ENCODE measurements at places on chromosomes 5 and 9.
A peak's percentile ranks its signal among the peaks of the same experiment; 100 is the strongest.

- DNase-seq, result no peak
These were observed 32.3 kb downstream of the NAA35 start for GRCh38 chr9:85973238-85973637.

- peak; percentile 63 for DNase-seq
These were observed 64.3 kb upstream of the BOD1 start for GRCh38 chr5:173680660-173681242.

- no peak for DNase-seq
These were observed 129.1 kb downstream of the EBF1 start for GRCh38 chr5:158970569-158971014.

- DNase-seq, result no peak
These were observed 14.3 kb downstream of the OR2V2 start for GRCh38 chr5:181161534-181162175.

DNA sequence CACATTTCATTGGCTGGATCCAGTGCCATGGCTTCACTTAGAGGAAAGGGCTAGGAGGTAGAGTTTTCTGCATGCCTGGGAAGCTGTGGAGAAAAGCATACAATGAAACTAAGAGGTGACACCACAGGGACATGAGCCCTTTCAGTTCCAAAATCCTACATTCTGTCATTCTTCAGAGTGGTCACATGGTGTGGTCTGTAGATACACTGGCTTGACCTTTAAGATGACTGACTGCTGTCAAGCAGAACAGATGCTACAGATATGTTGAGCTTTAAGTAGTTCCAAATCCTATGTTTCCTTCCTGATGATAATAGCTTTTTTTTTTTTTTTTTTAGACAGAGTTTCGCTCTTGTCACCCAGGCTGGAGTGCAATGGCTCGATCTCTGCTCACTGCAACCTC, 26.2 kb downstream of the DMRT3 start:
- no peak for DNase-seq

GRCh38 chr5:103834216-103834615, 271.6 kb upstream of the NUDT12 start:
- no peak for DNase-seq

DNA sequence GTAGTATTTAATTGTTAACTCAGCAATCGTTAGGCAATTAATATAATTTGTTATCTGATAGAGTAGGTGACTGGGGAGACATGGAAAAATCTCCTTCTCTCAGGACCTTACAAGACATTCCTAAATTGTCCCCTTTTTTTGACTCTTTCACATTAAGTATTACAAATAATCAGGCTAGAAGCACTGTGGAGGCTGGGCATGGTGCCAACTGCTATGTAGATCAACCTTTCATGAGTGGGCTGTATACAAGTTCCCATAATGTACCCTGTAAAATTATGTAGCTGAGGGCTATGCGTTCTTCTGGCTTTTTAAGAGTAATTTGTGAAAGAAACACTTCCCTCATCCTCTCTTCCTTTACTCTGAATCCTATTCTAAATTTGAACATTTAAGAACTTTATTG, 140.2 kb downstream of the NFIB start:
- no peak for DNase-seq

GRCh38 chr5:60520451-60521227, 179.3 kb downstream of the DEPDC1B start:
- DNase-seq, result peak; percentile 88

GRCh38 chr5:83095957-83096539, 18.7 kb downstream of the XRCC4 start:
- peak; percentile 52 for DNase-seq

DNA sequence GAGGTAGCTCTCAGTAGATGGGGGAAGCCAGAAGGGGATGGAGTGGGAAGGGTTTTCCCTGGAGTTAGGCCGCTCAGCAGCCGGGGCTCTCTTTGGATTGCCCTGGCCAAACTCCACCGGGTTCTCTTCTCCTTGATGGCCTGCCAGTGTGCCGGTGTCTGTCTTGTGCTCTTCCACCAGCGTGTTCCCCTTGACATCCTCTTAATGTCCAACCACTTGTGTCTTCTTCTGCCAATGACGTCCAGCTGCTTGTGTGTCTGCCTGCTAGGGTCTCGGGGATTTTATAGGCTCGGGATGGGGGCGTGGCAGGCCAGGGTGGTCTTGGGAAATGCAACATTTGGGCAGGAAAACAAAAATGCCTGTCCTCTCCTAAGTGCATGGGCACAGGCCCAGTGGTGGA, 313.1 kb upstream of the PUM3 start:
- no peak for DNase-seq

GRCh38 chr9:7243838-7244237, 486.1 kb downstream of the KDM4C start:
- DNase-seq, result no peak

DNA sequence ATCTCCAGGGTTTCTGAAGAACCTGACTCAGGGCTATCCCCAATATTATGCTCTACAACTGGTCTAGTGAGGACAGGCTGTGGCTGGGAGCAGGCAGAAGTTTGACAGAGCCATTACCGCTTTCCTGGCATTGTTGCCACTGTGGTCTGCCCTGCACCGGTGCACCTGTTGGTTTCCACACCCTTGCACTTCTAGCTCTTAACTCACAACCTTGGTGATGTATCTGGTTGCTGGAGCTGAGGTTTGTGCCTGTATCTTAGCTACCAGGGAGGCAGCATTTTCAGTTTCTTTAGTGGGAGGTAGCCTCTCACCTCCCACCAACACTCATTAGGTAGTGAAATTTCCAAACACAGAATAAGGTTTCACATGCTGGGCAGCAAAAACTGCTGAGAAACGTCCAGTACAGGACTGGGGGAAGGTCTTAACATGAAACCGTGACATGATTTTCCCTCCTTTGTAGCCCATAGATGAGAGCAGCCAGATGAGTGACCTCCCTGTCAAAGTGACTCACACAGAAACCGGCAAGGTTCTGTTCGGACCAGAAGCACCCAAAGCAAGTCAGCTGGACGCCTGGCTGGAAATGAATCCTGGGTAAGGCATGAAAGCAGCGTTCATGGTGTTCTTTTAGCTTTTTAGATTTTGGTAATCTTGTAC, 57.7 kb downstream of the SMARCA2 start:
- DNase-seq, result no peak

GRCh38 chr5:116953251-116953930, 378.8 kb upstream of the SEMA6A start:
- no peak for DNase-seq

- DNase-seq, result no peak
These were observed 7.7 kb upstream of the ZCCHC10 start for GRCh38 chr5:133034064-133034463.

DNA sequence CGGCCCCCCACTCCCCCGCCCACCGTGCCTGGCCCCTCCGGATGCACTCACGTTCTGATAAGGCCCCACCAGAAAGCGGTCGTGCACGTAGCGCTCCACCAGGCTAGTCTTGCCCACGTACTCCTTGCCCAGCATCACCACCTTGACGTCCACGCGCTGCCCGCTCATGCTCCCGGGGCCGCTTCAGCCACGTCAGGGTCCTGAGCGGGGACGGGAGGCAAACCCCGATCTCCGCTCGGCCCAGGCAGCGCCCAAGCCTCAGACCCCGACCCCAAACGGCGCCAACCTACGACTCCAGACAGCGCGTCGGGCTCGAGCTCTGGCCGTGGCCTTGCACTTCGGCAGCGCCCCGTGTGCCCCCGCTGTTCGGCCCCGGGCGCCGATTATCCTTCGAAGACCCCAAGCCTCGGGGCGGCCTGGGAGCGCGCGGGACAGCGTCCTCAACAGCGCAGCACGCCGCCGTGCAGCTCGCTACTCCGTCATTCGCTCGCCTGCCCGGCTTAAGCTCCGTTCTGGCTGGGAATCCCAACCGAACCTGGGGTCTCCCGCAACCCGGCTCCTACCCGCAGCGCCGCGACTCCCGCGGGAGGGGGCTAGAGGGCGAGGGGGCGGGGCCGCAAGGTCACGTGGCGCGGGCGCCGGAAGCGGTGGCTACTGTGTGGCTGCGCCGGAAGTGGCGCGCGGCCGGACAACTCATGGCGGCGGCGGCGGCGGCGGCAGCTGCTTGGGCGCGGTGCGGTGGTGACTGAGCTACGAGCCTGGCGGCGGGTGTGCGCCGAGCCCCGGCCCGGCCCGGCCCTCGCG, at the start of the genes PRELID1 and RAB24:
Gene PRELID1 (plus strand): TSS at position 679 of the 804 bp plus-strand sequence. CDS start 187 bp downstream, outside the sequence.
Gene RAB24 (minus strand): TSS at position 599 of the 804 bp plus-strand sequence. CDS start 431 bp downstream, at position 168.
- DNase-seq, result peak; percentile 96

- DNase-seq, result no peak
These were observed 294.9 kb downstream of the NR3C1 start for GRCh38 chr5:143108498-143109128.

DNA sequence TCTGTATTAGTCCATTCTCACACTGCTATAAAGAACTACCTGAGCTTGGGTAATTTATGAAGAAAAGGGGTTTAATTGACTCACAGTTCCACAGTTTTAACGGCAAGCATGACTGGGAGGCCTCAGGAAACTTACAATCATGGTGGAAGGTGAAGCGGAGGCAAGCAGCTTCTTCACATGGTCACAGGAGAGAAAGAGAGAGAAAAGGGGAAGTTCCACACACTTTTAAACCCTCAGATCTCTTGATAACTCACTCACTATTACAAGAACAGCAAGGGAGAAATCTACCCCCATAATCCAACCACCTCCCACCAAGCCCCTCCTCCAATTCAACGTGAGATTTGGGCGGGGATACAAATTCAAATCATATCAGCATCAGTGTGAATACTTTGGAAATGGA, 133.4 kb upstream of the SLC30A5 start:
- DNase-seq, result no peak

- DNase-seq, result no peak
These were observed 1.6 kb upstream of the SUB1 start for GRCh38 chr5:32583582-32584232.

DNA sequence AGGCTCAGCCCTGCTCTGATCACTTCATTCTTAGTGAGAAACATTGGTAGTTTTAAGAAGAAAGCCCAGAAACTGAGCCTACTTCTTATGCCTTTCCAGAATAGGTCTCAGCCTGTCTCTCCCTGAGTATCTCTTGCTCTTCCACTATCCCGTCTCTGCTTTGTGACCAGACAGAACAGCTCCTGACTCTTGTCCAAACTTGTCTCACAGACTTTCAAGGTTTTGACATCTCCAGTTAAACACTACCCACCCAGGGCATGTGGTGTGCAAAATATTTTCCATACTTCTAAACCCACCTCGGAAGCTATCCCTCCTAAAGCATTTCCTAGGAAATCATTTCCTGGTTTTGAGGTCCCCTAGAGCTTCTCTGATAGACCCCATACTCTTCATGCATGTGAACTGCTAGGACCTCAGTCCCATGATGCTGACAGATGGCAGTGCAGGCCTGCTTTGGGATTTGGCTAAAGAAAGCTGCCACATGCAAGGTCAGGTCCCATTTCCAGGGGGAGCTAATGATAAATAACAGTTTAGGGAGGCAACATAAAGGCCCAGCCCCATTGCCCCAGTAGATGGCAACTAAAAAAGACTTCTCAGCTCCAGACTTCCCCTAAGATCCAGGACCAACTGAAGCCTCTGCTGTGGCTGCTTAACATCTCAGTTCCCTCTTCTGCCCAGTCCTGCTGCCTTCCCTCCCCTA, 211.5 kb downstream of the MED10 start:
- DNase-seq, result no peak

DNA sequence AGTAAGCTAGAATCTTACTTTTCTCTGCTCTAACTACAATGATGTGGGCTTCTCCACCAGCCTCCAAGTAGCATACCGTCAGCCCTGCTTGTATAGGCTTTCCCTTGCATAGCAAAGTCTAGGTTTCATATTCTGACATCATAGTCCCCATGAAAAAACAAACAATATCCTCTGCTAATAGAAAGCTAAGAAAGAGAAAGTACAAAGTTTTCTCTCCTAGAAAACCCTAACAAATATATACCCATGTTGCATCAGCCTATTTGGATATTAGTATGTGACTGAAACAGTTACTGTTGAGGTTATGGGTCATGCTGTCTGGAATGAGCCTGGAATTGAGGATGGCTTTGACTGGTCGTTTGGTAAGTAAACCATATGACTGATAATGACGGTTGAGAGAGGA, 1696.0 kb downstream of the MAT2B start:
- DNase-seq, result no peak

- no peak for DNase-seq
These were observed 51.4 kb upstream of the COL15A1 start for GRCh38 chr9:98892288-98892687.

DNA sequence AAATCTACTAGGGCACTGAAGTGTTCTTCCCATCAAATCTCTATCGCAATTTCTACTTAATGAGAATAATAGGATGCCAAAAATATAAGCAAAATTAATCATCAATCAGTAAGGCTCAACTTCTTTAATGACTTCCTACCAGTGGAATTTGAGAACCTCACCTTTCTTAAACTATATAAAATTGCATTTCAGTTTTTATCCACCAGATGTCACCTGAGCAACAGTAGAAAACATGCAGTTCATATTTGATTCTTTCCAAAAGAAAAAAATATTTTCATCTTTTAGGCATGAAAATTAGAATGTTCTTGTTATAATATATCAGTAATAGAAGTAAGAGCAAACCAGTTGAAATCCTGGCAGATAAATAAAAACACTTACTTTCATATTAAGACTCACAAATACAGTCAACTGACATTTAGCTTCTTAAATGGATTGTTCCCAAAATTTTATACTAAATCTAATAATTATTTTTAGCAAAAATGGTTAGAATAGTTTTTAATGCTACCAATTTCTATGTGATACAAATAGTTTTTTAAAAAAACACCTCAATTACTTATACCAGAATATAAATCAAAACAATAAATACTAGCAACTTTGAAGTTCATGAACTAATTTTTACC, 13.4 kb upstream of the CCDC112 start:
- peak; percentile 27 for DNase-seq

DNA sequence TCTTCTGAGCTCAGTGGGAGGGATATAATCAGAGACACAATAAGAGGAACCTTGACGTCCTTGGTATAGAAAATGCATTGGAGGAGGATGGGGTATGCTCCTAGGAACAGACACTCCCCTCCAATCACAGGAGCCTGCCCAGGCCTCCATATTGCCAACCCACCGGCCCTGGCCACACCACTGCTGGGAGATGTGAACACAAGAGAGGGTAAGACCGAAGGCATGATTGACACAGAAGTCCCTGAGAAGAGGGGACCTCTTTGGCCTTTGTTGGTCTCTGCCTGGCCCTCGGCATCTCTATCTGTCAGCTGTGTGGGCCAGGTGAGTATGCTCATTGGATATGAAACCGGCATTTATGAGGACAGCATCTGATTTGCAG, 62.0 kb downstream of the CRB2 start:
- no peak for DNase-seq

DNA sequence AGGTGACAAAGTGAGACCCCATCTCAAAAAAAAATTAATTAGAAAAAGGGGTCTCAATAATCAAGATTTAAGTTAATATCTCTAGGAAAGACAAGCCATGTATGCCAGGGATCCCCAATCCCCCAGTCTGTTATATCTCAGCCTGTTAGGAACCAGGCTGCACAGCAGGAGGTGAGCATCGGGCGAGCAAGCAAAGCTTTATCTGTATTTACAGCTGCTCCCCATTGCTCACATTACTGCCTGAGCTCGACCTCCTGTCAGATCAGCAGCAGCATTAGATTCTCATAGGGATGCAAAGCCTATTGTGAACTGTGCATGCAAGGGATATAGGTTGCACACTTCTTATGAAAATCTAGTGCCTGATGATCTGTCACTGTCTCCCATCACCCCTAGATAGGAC, 116.8 kb downstream of the TARS1 start:
- DNase-seq, result no peak

GRCh38 chr5:15695215-15695731, 195.3 kb downstream of the FBXL7 start:
- no peak for DNase-seq

All from suppressor macrophage (primary cell).